ENCODE measurements at places on chromosomes 1 and 21.

GRCh38 chr1:212067787-212068186 is 32.2 kb downstream of the DTL start:
- no peak for DNase-seq

DNA sequence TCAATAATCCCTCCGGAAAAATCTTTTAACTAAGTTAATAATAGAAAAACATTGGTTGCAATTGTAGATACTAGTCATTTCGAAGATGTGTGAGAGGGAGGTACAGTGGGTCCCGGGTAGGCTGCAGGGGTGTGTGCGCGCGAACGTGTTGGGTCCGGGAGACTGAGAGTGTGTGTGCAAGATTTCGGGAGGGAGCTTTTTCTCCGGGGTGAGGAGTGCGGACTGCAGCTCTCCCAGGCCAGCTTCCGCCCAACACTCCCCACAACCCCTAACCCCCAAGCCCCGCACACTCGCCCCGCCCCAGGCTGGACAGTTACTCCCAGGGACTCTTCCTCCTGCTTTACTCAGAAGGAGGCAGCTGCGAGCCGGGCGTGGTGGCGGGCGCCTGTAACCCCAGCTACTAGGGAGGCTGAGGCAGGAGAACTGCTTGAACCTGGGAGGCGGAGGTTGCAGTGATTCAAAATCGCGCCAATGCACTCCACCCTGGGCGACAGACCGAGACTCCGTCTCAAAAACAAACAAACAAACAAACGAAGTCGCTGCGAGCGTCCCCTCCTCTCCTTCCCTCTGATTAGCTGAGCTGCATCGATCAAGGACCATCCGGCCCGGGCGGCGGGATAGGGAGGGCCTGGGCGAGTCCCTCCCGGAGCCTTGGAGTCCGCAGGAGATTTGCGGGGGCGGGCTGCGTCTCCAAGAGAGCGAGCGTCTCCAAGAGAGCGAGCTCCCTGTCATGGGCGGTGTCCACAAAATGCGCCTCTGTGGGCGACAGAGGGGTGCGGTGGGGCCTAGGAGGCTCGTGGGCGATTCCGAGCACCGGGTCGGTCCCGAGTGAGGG is 28.3 kb upstream of the PPM1J start:
- no peak for DNase-seq

DNA sequence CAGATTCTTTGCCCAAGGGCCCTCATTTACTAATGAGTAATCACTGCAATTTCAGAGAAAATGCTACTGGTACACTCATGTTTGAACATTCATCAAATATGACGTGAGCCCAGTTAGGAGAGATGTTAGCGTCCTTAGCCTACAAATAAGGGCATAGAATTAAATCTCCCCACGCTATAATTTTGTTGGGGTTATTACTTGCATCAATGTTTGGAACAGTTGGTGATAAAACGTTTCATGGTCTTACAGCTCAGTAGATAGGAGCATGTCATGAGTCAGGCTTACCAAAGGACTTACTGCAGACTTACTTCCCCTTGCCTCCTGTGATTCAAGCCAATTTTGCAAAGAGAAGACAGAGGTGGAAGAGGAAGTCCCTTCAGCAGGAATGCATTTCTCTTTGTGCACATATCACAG is 304.0 kb downstream of the KIF26B start:
- DNase-seq: no peak

DNA sequence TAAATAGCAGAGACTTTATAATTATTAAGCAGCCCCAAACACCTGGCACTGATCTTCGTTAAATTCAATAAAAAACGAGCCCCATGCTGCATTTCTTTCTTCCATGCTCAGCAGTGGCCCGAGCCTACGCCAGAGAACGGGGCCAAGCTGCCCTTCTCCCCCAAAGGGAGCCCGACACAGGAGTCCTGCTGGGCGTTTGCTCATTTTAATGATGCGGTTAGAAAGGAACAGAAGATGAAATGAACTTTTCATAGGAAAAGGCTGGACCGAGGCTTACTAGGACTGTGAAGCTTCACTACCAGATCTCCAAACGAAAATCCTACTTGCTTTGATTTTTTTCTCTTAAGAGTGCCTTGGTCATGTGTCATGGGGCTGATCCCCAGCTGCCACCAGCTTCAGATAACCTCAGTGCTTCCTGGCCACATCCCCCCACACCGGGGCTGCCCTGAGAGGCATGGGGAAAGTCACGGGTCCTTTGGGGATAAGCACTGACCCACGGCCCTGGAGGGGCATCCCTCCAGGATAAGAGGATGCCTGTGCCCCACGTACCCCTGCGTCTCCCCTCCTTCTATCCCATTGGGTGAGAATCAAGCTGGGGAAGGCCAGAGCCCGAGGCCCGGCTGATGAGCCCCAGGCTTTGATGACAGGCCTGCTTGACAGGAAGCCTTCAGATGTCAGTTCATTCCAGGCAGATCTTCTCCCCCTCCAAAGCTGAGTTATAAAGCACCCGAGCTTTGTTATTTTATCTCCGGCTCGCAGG is 34.2 kb downstream of the PGBD5 start:
- no peak for DNase-seq

DNA sequence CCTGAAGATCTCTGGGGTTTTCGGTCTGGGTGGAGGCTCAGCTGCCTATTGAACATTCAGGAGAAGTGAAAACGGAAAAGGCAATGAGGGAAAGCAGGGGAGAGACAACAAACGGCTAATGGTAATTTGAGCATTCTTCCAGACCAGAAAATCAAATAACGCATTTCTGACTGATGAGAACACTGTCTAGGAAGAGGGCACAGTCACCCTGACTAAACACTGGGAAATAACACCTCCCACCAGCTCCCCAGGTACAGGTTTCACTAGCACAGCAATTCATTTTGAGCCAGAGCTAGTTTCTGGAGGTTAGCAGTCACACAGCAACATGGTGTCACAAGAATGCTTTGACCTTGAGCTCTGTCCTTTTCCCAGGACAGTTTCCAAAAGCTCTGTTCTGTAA is 21.1 kb downstream of the NCF2 start:
- no peak for DNase-seq

DNA sequence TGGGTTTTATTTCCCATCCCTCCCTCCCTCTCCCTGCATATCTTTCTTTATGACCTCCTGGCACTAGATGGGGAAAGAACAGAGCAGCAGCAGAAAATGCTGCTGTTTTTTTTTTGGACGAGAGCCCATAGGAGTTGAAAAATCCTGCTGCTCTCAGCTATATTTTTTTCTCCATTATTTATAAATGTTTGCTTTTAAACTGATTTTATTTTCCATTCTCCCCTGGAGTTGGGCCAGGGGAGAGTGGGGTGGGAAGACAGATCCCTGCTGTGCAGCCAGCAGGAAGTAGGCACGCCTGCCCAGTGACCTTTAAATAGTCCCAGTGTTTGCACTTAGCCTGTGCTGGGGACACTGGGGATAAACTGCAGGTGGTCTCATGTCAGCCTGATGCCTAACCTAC is 17.4 kb downstream of the SFT2D2 start:
- DNase-seq: no peak

- no peak for DNase-seq
These were observed 3.4 kb downstream of the CEP85 start for GRCh38 chr1:26237230-26237966.

DNA sequence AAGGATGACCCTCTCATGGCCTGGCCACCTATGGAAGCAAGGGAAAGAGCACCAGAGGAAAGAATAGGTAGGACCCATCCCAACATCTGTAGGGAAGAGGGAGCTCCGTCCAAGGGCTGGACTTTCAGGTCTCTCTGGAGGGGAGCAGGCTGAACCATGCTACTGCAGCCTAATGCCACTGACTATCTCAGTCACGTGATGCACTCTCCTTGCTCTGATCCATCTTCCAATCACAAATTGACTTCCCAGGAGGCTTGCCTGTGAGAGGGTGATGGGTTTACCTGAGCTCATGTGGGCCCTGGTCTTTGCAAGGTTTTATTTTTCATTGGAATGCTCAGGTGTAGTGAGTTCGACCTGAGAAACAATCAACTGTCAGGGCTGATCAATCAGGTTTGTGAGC is 128.8 kb downstream of the CACNA1E start:
- no peak for DNase-seq

DNA sequence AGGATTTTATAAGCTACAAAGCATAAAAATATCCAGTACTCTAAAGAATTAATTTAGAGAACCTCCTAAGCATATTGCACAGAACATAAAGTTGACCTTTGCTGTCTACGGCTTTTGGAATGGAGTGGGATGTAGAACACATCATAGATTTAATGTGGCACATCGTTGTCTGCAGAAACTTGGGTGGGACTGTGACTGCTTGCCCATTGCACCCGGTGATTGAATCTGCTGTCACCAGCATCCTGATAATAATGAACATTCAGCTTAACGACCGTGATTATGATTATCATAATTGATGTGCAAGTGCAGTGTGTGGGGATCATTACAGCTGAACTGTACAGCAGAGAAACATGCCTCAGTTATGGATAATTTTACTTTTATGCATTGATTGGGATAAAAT is 181.9 kb downstream of the SPATA17 start:
- DNase-seq: no peak
